ENCODE measurements at places on chromosomes 1 and 21. TPM values are rescaled to one million over a fixed set of nuclear protein-coding genes. Genes with fewer than 3 reads are reported as not detected.

The PRAMEF14 gene
- total RNA-seq = not detected

The KCNAB2 gene
- 2.4 TPM for total RNA-seq

- DNase-seq = no peak
These were observed 35.4 kb downstream of the TMPRSS15 start for GRCh38 chr21:18368205-18368604.

- no peak for DNase-seq
These were observed 133.4 kb downstream of the DMRTB1 start for GRCh38 chr1:53592521-53592982.

- no peak for DNase-seq
These were observed 3.8 kb downstream of the NCSTN start for GRCh38 chr1:160346958-160347357.

DNA sequence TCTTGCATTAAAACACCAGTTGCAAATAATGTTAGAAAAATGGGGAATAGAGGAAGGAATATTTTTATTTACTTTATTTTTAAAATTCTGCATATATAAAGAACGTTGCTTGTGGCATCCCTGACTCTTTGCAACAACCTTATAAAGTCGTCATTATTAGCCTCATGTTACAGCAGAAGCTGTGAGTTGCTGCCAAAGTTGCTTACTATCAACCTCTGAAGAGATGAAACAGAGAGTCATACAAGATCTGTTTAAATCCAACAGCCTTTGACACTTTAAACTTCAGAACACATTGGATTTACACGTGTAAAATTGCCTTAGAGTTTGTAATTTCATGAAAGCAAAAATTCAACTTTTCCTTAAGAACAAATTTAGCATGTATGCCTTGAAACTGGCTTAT lies 221.9 kb downstream of the MRPL39 start:
- no peak for DNase-seq

GRCh38 chr1:107622966-107623365 lies 342.0 kb downstream of the VAV3 start:
- no peak for DNase-seq
